Activated CD4-positive, alpha-beta T cell treated with anti-CD3 and anti-CD28 coated beads, Interleukin-2, amount 50 U/mL, for 24 hours (primary cell): ENCODE measurements at places on chromosomes 7 and 10.

DNA sequence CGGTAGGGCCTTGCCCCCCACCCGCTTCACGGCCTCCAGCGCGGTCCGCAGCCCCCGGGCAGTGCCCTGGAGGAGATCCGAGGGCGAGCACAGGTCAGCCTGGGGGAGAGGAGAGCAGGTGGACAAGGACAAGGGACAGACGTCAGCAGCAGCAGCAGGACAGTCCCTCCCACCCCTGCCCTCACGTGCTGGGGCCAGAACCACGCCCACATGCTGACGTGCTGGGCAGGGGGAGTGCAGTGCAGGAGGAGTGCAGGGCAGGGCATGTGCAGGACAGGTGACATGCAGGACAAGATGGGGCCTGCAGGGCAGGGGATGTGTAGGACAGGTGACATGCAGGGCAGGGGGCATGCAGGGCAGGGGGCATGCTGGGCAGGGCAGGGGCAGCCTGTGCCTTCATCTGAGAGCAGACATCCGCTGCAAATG lies 1.5 kb upstream of the SAP25 start:
- DNase-seq, result no peak

DNA sequence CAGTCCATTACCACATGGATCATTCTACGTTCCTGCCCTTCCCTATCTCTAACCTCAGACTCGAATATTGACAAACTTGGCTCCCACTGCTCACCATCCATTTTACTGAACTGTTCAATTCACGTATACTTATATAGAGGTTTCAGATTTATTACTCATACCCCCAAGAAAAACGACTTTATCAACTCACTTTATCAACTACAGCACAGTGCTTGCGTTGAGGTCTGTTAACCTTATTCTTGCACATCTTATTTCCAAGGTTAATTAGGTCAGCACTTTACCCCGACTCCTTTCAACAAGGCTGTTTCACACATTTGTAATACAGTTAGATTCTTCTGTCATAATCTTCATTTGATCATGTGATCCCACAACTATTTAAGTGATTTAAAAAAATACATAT lies 162.3 kb upstream of the AHR start:
- DNase-seq, result no peak

- DNase-seq, result no peak
These were observed 477.9 kb downstream of the RPS24 start for GRCh38 chr10:78511324-78512204.

DNA sequence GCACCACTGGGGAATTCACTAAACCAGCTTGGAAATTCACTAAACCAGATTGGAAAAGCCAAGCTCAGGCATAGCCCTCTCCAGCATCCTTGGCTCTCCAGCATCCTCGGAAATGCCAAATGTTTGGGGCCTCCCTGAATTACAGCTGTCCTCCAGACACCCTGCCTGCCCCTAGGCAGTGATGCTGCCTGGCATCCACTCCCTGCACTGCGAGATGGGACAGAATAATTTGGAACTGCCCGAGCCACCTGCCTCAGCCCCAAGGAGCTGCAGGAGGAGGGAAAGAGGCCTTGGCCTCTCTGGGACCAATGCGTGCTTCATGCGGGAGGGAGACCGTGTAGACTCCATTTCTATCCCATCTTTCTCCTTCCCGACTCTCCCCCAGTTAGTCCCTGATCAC lies 64.3 kb downstream of the INSIG1 start:
- DNase-seq, result no peak

GRCh38 chr7:43314379-43315158 lies 202.1 kb downstream of the HECW1 start:
- no peak for DNase-seq

DNA sequence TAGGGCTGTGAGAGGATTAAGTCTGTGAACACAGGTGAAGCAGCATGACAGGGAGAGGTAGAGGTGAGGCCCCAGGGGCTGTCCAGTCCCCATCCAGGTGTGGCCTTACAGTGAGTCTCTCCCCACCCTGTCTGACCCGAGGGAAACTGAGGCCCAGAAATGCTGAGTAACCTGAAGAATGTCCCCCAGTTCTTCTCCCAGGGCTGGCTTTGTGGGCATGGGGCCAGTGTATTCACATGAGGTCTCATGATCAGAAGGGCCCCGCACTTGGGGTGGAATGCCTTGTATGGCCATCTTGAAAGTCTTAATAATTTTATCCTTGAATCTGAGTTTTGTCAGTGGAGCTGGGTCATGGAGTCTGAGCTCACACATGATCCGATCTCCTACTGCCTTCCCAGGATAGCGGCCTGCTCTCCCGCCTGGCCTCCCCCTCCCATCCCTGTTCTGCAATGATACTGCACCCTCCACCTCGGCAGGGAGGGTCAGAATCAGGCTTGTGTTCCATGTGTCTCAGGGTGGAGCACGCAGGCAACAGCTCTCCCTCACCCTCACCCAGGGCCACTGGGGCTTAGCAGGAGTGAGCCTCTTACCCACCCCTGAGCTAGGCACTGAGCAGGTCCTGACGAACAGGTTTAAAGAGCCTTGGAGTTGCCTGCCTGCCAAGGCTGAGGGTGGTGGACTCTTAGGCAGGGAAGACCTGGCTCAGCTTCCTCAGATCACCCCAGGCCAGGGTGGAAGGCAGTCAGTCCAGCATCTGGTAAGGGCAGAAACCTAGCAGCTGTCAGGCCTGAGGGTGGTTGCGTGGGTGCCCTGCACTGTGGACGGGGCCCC lies 41.4 kb upstream of the NPFFR1 start:
- no peak for DNase-seq

GRCh38 chr7:128370491-128370890 lies 9.0 kb upstream of the PRRT4 start:
- DNase-seq, result no peak

DNA sequence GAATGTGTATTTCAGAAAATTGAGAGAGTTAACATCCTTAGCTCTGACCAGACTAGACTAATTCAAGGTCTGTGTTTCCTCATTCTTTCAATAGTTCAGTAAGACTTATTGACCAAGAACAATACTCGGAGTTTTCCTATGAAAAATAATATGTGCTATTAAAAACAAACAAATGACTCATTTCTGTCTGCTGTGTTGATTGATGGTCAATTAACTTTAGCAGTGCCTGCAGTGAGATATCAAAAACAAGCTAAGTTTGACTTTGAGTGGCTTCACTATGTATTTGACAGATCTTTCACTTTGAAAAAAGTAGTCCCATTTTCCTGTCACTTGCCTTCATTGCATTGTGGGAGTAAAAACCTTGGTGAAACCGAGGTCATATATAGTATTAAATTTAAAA lies 91.0 kb downstream of the GNAT3 start:
- no peak for DNase-seq

DNA sequence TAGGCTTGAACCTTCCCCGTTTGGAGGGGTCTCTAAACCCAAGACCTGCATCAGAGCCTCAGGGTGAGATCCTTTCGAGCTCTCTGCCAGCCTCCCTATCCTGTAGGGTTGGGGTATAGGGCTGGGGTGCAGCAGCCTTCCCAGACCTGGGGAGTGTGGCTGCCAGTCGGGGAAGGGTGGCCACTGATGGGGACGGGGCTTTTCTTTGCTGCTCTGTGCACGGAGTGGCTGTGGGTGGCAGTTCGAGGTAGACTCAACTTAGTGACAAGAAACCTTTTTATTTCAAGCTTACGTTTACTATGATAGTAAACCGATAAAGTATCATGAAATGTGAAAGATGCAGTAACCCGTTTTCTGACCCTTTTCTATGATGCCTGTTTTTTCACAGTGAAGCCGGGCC lies 13.0 kb downstream of the ZNF316 start:
- no peak for DNase-seq

DNA sequence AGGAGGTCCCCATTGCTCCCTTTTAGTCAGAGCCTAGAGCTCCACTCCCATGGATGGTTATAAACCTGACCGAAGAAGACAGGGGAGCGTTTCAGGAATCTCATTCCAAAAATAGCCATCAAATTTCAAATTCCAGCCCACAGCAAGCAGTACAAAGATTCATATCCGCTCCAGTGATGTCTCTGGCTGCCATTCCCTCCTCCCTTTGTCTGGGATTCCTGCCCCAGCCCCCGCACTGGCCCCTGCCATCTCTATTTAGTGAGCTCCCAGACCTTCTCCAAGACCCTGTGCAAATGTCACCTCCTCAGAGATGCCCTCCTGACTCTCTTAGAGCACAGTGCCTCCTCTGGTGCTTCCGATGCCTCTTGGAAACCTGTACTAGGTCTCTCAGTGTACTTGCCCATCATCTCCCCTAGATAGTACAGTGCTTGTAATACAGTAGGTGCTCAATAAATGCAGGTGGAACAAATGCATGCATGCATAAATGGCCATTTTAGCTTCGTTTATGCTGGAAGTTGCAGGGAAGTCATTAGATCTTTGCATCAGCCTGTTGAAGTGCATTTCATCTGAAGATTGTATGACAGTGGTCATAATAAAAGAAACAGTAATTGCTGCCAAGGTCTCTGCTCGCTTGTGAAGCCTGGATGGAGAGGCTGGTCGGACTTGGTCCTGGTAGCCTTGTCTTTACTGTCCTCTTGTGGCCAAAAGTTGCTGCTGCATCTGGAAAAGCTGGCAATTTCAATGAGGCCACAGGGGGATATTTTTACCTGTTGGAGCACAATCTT lies 32.0 kb upstream of the HABP2 start:
- DNase-seq, result no peak

DNA sequence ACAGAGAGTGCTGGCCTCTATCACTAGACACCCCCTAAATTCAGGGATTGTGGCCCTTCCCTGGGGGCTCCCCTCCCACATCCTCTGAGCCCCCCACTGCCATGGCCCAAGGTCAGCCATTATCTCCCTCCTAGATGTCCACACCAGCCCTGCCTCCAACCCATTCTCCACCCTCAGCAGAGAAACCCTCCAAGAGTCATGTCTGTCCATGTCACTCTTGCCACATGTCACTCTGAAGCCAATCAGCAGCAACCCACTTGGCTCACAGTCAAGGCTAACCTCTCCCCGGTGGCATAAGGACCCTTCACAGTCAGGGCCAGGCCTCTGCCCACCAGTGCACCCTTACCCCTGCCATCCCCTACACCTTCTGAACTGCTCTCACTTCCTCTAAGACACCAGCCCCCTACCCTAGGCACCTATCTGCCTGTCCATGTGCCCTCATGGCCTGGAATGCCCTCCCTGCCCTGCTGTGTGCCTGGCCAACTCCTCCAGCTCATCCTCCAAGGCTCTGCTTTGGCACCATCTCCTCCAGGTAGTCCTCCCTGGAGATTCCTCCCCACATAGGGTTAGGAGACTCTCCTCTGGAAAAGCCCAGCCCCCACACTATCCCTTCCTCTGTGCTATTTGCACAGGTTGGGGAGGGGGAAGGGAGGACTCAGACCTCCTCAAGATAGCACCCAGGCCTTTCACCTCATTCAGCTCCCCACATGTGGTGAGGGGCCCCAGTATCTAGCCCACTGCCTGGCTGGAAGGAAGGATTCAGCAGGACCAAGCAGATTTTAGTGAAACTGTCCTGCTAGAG lies 83.7 kb downstream of the GRID1 start:
- DNase-seq, result no peak

DNA sequence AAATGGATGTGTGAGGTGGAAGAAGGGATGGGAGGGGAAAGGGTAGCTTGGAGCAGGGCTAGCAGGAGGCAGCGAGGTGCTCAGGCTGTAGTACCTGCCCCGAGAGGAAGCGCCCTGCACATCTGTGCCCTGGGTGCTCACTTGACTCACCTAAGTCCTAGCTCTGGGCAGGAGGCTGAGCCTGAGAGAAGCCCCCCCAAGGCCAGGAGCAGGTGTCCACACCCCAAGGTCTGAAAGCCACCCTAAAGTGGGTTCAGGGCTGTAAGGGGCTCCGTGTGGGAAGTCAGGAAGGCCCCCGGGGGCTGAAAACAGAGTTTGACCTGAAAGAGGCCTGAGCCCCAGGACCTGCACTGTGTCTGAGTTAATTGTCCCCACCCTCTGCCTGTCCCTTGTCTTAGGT lies 95.8 kb upstream of the PODXL start:
- DNase-seq, result no peak

- no peak for DNase-seq
These were observed 131.8 kb downstream of the PTPN20 start for GRCh38 chr10:47042780-47043750.

- DNase-seq, result no peak
These were observed 167.9 kb downstream of the FRMD4A start for GRCh38 chr10:14162629-14163344.

- DNase-seq, result no peak
These were observed 6.4 kb upstream of the MSS51 start for GRCh38 chr10:73439605-73440312.

- no peak for DNase-seq
These were observed 137.7 kb downstream of the AHR start for GRCh38 chr7:17436126-17436525.

DNA sequence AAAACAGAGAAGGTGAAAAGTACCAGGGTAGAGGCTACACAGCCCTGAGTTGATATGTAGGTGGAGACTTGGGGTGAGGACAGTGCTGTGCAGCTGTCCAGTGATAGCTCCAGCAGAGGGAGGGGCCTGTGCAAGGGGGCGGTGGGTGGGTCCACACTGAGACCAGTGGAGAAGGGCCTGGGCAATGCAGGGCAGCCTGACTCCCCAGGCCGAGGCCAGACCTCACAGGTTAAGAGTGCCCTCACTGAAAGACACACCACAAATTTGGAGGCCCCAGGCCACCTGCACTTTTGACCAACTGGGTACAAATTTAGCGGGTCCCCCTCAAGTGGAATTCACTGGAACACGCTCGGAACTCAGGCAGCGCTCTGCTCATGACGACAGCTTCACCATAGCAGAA lies 6.7 kb upstream of the RASGEF1A start:
- DNase-seq, result no peak

DNA sequence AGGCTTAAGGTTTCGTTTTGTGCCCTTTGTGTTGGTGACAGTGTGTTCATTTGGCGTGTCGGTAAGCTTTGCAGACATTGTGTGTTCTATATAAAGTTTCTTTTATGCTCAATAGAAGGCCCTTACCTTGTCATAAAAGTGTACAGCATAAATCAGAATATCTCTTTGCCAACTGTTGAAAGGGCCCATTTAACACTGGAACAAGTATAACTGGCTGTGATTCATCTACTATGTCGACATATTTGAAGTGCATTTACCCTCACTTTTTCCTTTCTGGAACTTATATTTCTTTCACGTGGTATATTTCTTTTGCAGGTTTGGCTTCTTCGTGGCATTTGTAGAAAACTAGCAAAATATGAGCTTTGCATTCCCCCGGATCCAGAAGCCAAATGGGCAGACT lies 32.7 kb downstream of the EEPD1 start:
- no peak for DNase-seq

GRCh38 chr7:2225336-2225735 lies 7.4 kb downstream of the MAD1L1 start:
- no peak for DNase-seq
